MM.1S (cell line): ENCODE measurements at places on chromosomes 13 and 19.
A peak's percentile ranks its signal among the peaks of the same experiment; 100 is the strongest.

DNA sequence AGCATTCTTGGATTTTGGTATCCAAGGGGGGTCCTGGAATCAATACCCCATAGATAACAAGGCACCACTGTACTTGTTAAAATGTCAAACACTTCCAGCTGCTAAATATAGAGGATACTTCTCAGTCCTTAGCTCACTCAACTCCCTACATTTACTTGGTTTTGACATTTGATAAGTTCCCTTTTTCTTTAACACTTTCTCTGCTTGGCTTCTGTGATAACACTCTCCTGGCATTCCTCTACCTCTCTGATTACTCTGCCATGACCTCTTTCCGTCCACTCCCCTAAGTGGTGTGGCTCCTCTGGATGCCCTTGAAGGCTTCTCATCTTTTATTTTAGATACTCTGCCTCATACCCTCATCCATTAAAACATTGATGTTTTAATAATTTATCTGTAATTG lies 65.2 kb downstream of the MICU2 start:
- DNase-seq = no peak

DNA sequence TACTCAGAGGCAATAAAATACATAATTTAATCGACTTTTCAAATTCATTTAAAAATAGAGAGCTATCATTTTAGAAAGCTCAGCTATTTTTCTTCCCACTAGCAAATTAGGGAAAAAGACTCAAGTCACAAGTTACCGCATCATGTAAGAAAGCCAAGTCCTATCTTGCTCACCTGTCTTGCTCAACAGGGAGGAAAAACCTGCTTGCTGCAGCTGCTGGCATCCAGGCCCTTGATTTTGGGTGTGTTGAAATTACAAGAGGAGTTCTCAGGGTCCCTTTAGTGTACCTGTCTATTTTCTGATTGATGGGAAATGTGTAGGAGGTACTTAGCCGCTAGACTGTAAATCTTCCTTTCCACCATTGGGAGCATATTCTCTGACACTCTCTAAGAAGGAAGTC lies 22.2 kb downstream of the SLC10A2 start:
- no peak for DNase-seq

GRCh38 chr19:55407800-55408532 lies 378 bp upstream of the UBE2S start:
- peak; percentile 99 for DNase-seq

- no peak for DNase-seq
These were observed 21.0 kb upstream of the RNF17 start for GRCh38 chr13:24742977-24743376.

DNA sequence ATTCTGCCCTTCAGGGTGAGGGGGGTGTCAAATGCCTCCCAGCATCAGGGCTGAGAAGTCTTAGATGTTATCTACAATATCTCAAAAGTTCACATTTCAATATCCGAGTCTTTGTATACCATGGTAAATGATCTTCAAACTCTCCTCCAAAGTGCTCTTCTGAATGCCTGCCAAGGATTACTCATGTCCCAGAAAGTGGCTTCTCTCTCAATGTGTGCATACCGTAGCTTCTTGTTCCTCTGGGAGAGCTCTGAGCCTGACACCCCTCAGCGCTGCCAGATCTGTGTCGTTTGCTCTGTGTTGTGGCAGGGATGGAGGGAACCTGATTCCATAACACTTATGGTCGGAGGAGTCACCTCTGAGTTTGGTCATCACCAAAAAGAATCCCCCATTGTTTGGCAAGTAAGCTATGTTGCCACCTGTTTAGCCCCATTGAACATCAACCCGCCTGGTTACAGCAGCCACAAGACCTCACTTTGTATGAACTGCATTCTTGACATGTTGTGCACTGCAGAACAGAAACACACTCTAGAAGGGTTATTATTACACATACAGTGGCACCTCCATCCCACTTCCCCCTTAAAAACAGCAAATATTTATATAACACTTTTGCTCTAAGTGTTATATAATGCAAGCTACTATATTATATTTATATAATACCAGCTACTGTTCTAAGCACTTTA lies 163.1 kb upstream of the MIR17HG start:
- no peak for DNase-seq

DNA sequence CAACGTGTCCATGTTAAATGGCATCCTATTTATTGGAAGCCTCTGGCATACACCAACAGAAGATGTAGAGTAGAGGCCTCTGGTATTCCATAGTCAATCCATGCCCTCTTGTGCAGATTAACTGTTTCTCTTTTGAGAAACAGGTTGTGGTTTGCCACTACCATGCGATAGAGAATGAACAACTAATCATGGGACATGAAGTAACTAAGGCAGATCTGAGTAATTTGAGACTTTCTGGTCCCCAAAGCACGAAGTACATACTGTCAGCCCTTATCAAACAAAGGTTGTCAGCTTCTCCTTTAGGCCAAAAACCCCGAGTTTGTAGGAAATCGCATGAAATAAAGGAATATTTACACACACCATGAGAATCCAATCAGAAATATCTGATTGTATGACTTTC lies 3.6 kb downstream of the ZNF121 start:
- DNase-seq = no peak

DNA sequence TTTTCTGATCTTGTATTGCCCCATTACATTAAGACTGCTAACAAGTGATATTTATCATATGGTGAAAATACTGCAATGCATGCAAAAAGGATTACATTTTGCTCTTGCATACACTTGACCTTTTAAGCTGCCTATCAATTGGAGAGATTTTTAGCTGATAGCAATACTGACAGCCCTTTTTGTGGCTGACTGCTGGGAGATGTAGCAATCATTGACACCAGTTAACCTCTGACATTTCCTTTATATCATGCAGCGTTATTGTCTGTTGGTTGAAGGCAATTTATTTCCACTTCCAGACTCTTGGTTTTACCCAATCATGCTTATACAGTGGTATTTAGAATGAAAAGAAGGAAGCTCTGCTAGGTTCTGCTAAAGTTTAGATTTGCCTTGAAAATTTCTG lies 364.0 kb downstream of the LMO7 start:
- DNase-seq = no peak

- peak; percentile 57 for DNase-seq
These were observed 1.5 kb upstream of the SLC17A7 start for GRCh38 chr19:49442771-49443365.

DNA sequence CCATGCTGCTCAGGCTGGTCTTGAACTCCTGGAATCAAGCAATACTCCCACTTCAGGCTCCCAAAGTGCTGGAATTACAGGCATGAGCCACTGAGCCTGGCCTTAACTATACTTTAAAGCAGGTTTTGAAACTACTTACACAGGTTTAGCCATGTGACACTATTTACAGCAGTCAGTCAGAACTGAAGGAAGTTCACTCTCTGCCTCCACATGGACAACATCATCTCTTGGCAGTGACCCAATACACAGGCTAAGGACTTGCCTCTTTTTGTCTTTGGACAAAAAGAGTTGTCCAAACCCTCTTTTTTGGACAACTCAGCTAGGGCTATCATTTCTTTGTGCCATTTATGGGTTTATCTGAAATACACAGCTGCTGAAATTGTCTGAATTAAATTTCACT lies 89.0 kb upstream of the CLDN10 start:
- DNase-seq = peak; percentile 61

GRCh38 chr19:38488096-38488495 lies 54.6 kb downstream of the RYR1 start:
- no peak for DNase-seq

GRCh38 chr13:48431987-48432615 lies 19.2 kb upstream of the LPAR6 start:
- no peak for DNase-seq

- DNase-seq = peak; percentile 18
These were observed 30.8 kb upstream of the RFC3 start for GRCh38 chr13:33787051-33787591.

- DNase-seq = no peak
These were observed 11.3 kb downstream of the YJU2 start for GRCh38 chr19:4258181-4258580.

DNA sequence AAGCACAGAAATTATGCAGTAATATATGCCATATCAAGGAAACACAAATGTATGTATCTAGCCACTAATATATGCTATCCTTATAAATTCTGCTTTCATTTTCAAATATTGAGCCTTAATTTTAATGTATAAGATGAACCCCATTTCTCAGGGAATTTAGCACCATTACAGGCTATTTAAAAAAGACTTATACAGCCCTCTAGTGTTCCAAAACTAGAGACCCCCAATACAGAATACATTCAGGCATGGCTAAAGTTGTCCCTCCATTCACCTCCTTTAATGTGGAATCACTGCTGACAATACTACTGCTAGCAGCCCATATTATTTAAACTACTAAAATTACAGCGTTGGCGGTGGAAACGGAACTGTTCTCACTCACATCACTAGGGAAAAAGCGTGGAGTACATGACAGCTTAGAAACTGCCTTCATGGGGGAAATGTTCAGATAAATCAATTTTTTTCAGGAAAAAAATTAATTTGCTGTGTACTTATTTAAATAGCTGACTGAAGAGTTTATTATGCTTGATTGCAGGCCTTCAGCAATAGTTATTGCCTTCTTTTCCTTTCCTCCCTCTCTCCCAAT lies 541.0 kb downstream of the PCDH9 start:
- no peak for DNase-seq

GRCh38 chr19:6528544-6529121 lies 2.2 kb upstream of the TNFSF9 start:
- no peak for DNase-seq

- DNase-seq = peak; percentile 52
These were observed 4.0 kb downstream of the SPPL2B start for GRCh38 chr19:2332341-2333026.

- DNase-seq = no peak
These were observed 13.6 kb downstream of the POLR2E start for GRCh38 chr19:1081301-1082164.

DNA sequence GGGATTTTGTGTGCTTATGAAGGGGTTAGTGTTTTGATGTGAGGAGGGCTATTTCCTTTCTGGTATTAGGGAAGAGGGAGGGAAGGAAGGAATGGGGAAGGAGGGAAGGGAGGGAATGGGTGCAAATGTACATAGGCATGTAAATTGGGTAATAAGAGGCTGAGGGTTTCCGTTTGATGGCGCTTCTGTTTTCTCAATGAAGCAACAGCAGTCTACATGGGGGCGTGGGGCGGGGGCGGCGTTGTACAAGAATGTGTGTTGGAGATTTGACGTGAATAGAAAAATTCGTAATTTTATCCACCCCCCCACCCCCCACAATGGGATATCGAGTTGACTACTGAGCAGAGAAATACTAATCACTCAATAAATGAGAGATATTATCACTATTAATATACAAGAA lies 52.5 kb downstream of the PDS5B start:
- no peak for DNase-seq

DNA sequence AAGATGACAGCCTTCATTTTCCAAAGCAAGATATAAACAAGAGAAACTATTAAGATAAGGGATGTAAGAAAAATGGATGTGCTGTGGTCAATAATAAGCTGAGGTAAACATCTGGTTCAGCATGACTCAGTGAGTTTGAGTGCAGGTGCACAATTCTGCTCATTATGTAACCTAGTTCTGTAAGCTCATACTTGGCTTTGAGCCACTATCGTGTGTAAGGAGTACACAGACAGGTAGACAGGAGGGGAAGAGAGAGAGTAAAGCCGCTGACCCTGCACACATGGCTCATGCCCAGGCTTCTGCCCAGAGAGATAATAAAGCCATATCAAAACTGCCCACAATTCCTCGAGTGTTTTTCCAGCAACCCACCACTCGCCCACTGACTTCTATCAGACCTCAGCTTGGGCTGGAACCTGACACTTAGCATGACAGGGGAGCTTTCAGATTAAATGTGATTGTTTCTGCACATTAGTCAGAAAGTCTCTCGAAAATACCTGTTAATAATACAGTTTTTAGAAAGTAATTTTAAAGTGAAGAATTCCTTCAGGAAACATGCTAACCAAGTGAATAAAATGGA lies 51.7 kb downstream of the ZNF91 start:
- no peak for DNase-seq

GRCh38 chr13:73109288-73109899 lies 50.6 kb downstream of the KLF5 start:
- DNase-seq = no peak

- DNase-seq = no peak
These were observed 5.2 kb upstream of the ZNF836 start for GRCh38 chr19:52176574-52176973.

- DNase-seq = peak; percentile 67
These were observed 26.9 kb downstream of the PCCA start for GRCh38 chr13:100115693-100116254.

DNA sequence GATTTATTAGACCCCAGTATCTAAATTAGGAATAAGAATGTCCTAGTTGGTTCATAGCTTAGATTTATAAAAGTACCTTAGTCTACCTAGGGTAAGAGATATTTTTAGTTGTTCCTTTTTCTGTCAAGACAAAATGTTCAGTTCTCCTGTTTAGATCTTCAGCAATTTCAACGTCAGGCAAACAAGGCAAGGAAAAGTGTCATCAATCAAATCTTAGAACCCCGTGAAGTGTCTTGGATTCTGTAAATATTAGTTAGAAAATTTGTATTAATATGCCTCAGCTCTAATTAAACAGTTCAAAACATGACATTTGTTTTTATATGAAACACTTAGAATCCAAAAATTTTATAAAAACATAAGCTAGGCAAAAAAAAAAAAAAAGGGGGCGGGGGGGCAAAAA lies 296.6 kb downstream of the PCDH9 start:
- DNase-seq = no peak

DNA sequence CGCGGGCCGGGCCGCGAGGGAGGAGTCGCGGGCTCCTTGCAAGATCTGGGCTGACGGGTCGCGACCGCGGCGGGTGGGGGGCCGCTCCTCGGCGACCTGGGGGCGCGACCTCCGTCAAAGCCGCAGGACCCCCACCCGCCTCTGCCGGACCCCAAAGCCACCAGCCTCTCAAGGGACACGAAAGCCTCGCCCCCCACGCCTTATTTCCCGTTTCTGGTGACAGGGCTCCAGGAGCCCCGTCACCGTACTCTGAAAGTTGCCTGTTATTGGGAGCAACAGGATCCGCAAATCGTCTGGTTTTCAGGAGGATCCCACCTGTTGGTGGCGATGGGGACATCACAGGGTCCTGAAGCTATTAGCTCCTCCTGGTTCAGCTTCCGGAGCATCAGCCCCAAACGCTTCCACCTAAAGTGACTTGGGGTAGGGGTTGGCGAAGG lies 530 bp downstream of the MAU2 start:
- peak; percentile 12 for DNase-seq

GRCh38 chr19:46009530-46010510 lies 13.0 kb downstream of the PGLYRP1 start:
- peak; percentile 30 for DNase-seq

GRCh38 chr19:32189956-32190706 lies 155.3 kb upstream of the ZNF507 start:
- DNase-seq = no peak

- DNase-seq = no peak
These were observed 8.6 kb upstream of the PIK3R2 start for GRCh38 chr19:18144361-18144760.

GRCh38 chr13:113959198-113959597 lies 14.7 kb downstream of the C13orf46 start:
- DNase-seq = no peak

DNA sequence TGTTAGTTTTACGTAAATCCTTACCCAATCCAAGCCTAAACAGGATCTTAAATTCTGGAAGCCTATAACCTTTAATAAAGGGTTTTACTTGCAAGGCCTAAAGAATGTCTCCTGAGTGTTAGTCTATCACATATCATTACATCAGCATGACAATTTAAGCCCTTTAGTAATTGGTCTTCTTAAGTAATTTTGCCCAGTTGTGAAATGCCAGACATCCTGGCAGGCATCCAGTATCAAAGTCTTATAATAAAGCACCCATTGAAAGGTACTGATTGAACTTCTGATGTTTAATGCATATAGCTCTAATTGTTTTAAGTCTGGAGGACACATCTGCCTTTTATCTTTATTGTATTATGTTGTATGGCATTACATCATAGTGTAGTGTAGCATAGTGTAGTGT lies 1078.9 kb downstream of the SLITRK1 start:
- no peak for DNase-seq
